NK-92 treated with Interleukin-12 subunit alpha and Interleukin-12 subunit beta, amount 100 ng/mL, for 24 hours (cell line): ENCODE measurements at places on chromosomes 12 and 14.

DNA sequence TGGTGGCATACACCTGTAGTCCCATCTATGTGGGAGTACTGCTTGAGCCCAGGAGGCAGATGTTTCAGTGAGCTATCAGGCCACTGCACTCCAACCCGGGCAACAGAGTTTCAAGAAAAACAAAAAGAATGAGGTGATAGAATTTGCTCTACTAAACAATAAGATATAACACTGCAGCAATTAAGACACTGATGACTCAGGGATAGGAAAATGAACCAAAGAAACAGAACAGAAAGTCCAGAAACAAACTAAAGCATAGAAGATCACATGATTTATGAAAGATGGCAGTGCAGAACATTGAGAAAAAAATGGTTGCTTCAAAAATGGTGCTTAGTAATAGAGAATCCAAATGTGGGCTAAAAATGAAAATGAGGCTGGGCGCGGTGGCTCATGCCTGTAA, 65.2 kb upstream of the AP4S1 start:
- DNase-seq, result no peak

DNA sequence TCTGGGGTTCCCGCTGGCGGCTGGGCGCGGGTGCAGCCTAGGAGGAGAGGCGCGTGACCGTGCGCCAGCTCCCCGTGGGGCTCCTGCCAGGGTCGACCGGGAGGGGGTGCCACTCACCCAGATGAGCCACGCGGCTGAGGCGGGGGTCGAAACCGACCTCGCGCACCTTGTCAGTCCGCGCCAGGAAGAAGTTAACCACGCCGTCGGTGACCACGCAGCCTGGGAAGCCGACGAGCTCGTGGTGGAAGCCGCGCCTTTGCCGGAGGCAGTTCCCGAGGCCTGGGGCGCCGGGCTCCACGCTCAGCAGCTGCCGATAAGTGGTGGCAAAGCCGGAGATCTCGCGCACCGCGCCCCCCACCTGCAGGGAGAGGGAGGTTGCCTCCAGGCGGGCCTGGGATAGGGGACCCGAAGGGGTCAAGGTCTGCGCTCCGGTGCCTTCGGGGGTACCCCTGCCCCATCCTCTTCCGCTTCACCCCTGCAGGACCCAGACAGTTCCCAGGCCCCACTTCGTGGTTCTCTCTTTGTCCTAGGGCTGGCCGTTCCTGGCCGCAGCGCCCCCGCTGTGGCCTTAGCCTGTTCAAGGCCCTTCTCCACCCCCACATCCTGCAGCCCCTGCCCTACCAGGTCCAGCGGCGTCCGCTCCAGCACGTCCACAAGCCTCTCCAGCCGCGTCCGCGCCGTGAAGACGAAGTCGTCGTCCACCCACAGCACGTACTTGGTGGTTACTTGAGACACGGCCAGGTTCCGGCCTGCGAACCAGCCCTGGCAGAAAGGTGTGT, 5.3 kb downstream of the B4GALNT1 start:
- no peak for DNase-seq

DNA sequence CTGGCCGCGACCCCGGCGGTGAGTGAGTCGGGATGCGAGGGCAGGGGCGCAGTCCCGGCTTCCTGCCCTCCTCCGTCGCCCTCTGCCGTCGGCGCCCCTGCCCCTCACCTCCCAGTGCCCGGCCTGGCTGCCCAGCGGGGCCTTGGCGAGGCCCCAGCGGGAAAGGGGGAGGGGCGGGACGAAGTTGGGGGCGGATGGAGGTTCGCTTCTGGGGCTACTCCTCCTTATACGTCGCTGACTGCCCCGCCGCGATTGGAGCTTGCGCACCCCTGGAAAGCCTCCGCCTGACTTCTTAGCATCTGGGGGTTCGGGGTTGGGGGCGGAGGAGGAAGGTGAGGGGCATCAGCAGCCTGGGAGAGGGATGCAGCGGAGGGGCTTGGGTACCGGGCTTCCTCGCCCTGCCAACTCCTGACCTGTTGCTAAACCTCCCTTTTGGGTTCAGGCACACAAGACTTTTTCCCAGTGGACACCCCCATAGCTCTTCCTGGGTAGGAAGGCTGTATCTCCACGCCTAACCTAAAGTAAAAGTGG, 406 bp downstream of the TMEM263 start:
- no peak for DNase-seq

DNA sequence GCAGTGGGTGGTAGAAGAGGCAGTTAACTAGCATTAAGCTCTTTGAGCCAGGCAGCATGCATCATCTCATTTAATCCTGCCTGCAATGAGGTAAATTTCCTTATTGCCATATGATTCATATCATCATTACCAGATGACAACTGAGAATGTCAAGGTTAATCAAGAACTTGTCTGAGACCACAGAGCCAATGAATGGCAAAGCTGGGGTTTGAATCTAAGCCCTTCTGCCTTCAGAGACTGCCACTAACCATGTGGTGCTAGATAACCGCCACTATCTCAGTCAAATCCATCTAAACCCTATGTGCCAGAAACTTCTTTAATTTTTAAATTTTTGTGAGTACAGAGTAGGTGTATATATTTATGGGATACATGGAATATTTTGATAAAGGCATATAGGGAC, 77.8 kb upstream of the GRIP1 start:
- no peak for DNase-seq

DNA sequence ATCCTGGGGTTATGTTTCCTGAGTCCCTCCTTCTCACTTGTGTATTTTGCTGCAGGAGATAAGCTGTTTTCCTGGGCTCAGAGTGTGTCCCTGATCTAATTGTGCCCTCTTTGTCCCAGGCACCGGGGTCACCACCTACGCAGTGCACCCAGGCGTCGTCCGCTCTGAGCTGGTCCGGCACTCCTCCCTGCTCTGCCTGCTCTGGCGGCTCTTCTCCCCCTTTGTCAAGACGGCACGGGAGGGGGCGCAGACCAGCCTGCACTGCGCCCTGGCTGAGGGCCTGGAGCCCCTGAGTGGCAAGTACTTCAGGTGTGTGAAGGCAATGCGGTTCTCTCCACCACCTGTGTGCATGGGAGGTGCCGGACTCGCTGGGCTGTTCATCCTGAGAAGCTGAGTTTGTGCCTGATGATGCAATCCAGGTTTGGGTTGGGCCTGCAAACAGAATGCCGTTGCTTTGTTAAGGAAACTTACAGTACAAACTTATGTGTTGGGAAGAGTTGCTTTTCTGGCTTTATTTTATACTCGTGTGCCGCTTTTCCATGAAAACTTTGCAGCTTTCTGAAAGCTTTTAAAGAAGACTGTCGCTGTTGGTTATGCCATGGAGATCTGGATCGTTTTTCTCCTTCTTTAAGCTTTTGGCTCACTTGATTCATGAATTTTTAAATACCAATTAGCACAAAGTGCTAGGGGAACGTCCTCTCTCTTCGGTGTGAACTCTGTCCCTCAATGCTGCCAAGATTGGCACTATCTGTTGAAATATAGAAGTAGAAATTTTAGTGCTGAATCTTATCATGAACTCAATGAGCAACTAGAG, 27.6 kb downstream of the RDH12 start:
- DNase-seq, result no peak

DNA sequence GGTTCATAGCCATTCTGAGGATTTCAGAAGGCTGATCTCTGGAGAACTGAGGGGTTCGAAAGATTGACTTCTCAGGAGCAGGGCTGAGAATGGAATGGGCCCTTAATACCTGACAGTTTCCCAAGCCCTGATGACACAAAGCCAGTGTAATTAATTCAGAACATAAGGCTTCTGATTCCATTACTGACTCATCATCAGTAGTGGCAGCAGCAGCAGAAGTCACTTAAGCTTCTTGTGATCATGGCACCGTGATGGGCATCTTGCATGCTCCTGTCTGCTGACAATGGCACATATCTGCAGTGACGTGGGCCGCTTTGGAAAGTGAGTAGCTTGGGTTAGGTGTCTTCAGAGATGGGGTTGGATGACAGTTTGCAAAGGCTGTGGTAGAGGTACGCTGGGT, 38.2 kb upstream of the GSG1 start:
- no peak for DNase-seq

DNA sequence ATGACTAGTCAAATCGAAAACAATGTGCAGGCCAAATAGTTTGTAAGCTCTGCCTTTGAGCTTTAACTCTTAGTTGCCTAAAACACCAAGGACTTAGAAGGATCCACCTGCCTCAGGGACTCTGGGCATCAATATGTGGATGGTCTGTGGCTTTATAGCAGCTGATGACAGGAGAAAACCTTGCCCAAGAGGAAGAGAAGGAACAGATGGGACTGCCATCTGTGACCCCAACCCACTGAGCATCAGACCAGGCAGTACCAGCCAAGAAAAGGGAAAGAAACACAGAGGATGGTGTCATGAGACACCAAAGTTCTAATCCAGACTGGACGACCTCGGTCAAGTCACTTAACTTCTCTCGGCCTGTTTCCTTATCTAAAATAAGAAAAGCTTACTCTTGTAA, 12.7 kb downstream of the TGFB3 start:
- no peak for DNase-seq

- no peak for DNase-seq
Measured at GRCh38 chr12:99619389-99620158, 28.0 kb upstream of the GARIN6 start.

DNA sequence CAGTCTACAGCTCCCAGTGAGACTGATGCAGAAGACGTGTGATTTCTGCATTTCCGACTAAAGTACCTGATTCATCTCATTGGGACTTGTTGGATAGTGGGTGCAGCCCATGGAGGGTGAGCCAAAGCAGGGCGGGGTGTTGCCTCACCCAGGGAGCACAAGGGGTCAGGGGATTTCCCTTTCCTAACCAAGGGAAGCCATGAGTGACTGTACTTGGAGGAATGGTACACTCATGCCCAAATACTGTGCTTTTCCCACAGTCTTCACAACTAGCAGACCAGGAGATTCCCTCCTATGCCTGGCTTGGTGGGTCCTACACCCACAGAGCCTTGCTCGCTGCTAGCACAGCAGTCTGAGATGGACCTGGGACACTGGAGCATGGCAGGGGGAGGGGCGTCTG, 21.0 kb upstream of the ABCC9 start:
- no peak for DNase-seq

DNA sequence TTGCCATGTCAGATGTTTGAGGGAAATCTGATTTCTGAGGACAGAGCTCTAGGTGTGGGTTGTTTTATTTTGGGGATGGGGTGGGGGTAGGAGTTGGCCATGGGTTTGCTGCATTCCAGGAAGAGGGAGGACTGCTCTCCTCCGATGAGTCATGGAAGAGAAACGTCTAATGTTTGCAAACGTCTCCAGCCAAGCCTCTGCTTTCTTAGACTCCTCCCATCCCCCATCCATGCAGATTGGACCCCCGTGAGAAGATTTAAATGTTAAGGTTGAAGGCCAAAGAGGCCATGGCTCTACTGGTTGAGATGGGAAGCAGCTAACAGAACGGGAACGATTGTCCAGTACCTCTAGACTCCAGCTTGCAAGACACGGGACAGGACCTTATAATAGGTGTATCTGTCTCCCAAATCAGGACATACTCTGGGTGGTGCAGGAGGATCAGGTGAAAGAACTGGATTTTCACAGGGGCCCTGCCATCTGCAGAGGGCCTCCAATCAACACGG, 11.4 kb upstream of the ATP2A2 start:
- DNase-seq, result no peak

GRCh38 chr14:74347097-74347794, 1.0 kb upstream of the VRTN start:
- DNase-seq, result no peak

- no peak for DNase-seq
Measured at GRCh38 chr12:2312175-2312574, 259.4 kb downstream of the CACNA1C start.

DNA sequence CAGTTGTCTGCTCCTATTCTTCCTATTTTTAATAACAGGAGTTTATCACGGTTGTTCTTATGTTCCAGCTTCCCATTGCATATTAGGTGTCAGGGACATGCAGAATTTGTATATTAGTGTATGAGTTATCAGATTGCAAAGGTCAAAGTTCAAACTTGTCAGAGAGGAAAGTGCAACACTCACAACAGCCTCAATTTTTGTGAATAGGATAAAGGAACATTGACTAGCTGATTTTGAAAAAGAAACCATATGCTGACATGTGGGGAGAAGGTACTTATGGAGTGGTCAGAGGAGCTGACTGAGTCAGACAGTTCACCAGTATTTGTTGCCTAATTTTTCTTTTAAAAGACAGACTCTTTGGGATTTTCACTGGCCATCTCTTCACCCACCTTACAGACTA, 222.1 kb downstream of the C12orf50 start:
- no peak for DNase-seq

- DNase-seq, result no peak
Measured at GRCh38 chr14:77268989-77269600, 1.9 kb downstream of the NGB start.

GRCh38 chr12:104802208-104802607, 155.9 kb downstream of the SLC41A2 start:
- no peak for DNase-seq

GRCh38 chr12:21676776-21677175, 19.1 kb upstream of the LDHB start:
- DNase-seq, result no peak

- no peak for DNase-seq
Measured at GRCh38 chr14:68626386-68626785, 166.5 kb downstream of the ZFP36L1 start.

GRCh38 chr12:114355389-114356088, 50.4 kb downstream of the TBX5 start:
- DNase-seq, result no peak
